ENCODE measurements at places on chromosomes 2 and 18. TPM values are rescaled to one million over a fixed set of nuclear protein-coding genes. Genes with fewer than 3 reads are reported as not detected.

CLIP4 gene
- 6.4 TPM for total RNA-seq

GLI2 gene
- 13.1 TPM for total RNA-seq

SMYD1 gene
- total RNA-seq = 5.1 TPM

MTA3 gene
- 78.2 TPM for total RNA-seq

GNAL gene
- 16.8 TPM for total RNA-seq

LRP2 gene
- under 0.01 TPM for total RNA-seq

FEV gene
- total RNA-seq = not detected

LAMA3 gene
- 0.44 TPM for total RNA-seq

IL18RAP gene
- total RNA-seq = not detected

PLCL1 gene
- total RNA-seq = 7.6 TPM

EIF2B4 gene
- 32.3 TPM for total RNA-seq

OSGEPL1 gene
- total RNA-seq = 12.4 TPM
